NCI-H1105 (cell line): ENCODE measurements at places on chromosomes 4 and X.

- no peak for DNase-seq
These were observed 21.1 kb upstream of the PAPSS1 start for GRCh38 chr4:107740950-107741701.

GRCh38 chr4:288891-289290 is 16.4 kb downstream of the ZNF732 start:
- DNase-seq: no peak

GRCh38 chr4:119795986-119796578 is 167.5 kb upstream of the PDE5A start:
- no peak for DNase-seq

GRCh38 chr4:112381996-112382692 is 85.0 kb downstream of the ALPK1 start:
- no peak for DNase-seq

GRCh38 chrX:147893741-147894140 is 18.0 kb upstream of the FMR1 start:
- no peak for DNase-seq

DNA sequence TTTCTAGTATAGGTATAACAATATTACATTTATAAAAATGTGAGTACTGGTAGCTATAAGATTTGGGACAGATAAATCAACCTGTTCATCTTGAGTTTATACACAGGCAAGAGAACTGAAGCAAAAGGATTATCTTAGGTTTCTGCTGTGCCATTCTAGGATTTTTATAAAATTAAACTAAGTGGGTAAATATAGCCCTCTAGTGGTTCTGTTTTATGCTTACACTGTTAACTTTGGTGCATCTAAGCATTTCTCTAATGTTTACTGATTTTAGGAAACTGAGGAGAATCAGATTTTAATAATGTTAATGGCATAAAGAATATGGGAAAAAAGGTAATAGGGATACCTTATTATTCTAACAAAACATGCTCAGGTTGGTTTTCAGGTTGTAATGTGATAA is 1.1 kb upstream of the RRH start:
- no peak for DNase-seq

GRCh38 chr4:30968926-30969325 is 248.8 kb downstream of the PCDH7 start:
- DNase-seq: no peak

DNA sequence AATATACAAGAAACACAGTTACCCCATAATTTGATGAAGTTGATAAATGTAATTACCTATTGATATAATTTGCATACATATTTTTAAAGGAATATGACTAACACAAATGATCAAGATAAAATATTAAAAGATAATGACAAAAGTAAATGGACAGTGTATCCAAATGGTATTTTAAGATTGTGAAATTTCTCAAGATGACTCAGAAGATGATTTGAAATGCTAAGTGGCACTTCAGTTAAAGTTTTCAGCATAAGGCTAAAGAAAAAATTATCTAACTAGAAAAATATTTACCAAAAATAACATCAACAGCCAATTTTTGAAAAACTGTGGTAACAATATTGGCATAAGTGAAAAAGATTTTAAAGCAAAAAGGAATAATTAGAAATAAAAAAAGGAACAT is 248.4 kb upstream of the NDST4 start:
- no peak for DNase-seq

GRCh38 chrX:17052210-17052609 is 105.8 kb downstream of the REPS2 start:
- DNase-seq: no peak

GRCh38 chr4:40121515-40121914 is 64.9 kb downstream of the N4BP2 start:
- DNase-seq: no peak

GRCh38 chr4:1823545-1823932 is 30.4 kb downstream of the FGFR3 start:
- no peak for DNase-seq

DNA sequence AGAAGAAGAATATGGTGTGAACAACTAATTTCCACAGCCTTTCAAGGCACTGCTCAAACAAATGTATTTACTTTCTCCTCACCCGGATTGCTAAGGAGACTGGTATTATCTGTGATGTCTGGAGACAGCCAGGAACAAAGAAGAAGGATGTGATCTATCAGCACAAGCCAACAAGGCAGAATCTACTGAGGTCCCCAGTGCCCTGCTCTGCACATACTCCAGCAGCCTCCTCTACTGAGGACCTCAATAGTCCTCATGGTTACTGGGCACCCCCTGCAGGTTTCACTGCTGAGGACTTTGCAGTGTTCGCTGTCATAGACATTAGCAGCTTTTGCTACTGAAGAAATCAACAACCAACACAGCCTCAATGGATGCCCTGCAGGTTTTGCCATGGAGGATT is 930.1 kb downstream of the ADGRL3 start:
- DNase-seq: no peak

DNA sequence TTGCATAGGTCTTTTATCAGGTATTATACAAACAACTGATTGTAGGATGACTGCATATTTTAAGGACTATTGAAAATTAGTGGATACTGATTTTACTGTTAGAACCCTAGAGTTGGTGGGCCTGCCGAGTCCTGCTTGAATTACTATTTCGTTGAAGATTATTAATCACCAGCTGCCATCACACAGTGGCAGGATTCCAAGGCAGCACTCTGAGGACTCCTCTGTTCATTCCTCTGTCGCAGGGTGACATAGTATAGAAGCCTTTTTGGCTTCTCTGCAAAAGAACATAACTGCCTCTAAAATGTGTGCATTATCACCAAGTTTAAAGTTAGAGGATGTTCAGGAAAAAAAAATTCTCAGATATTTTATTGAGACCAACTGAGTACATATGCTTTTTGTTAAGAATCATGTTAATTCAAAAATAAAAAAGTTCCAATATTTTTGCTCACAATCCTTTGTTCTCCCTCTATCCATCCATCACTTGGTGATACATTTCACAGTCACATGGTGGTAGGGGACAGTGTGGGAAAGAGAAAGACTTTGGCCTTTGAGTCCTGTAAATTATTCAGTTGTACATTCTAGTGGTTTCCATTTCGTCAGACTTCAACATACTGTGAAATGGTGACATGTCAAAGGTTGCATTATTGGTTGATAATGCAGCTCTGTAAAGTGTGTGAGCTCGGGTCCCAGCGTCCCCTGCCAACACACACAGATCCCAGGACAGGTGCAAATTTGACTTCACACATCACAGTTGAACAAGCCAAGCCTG is 332.5 kb downstream of the GRID2 start:
- DNase-seq: no peak

- DNase-seq: no peak
These were observed 1060.5 kb upstream of the INTU start for GRCh38 chr4:126572264-126572663.

DNA sequence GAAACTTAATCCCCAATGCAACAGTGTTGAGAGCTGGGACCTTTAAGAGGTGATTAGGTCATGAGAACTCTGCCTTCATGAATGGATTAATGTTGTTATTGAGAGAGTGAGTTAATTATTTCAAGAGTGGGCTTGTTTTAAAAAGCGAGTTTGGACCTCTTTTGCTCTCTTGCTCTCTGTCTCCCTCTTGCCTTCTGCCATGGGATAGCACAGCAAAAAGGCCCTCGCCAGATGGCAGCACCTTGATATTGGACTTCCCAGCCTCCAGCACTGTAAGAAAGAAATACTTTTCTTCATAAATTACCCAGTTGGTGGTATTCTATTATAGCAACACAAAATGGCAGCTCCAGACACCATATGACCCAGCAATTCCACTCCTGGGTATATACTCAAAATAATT is 7.0 kb upstream of the ATP6AP2 start:
- DNase-seq: no peak

GRCh38 chr4:139800082-139800481 is 134.5 kb downstream of the MGST2 start:
- DNase-seq: no peak

DNA sequence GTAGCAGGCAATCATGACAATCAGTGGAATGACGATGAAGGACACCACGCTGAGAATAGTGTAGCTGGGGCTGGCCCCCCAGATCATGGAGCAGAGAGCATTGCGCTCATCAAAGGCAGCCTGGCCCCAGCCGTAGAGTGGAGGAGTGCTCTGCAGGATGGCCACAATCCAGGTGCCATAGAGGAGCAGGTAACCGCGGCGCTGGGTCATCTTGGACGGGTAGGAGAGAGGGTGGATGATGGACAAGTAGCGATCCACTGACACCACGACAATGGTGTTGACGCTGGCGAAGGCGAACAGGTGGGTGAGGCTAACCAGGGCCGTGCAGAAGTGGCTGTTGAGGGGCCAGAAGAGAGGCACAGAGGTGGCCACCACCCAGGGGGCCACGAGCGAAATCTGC is 2.8 kb downstream of the GPR101 start:
- DNase-seq: no peak

- no peak for DNase-seq
These were observed 120.3 kb upstream of the KLHL4 start for GRCh38 chrX:87397103-87397886.

DNA sequence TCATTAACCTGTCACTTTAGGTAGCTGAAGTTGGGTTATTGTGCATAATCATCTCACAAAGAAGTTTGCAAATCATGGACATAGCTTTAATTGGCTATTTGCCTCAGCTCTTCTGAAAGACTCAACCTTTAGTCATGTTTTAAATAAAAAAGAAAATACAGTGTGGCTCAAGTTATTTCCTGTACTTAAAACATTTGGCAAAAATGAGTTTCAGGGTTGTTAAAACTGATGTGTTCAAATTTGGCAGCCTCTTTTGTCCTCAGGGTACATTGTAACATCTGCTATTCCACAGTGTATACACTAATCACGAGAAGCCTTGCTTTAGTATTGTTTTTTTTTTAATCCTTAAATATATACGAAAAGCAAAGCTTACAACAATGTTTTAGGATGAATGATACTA is 31.5 kb upstream of the HPGD start:
- DNase-seq: no peak

GRCh38 chrX:131366407-131366806 is 77.3 kb upstream of the IGSF1 start:
- no peak for DNase-seq

GRCh38 chrX:6644411-6644810 is 109.5 kb upstream of the VCX3A start:
- no peak for DNase-seq

DNA sequence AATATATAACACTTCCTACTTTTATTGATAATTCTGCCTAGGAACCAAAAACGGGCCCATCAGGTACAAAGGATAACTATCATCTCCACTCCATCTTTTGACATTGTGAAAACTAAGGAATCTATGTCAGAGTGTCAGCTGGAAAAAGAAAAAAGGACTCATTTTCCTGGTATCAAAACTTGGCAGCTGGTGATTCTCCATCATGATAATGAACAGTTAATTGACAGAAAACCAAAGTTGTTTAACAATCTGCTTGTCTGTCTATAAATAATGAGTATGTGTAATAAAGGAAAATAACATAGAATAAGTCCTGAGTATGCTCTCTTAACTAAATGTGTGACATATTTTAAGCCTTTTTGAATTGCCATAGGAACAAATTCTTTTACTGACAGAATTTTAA is 31.4 kb downstream of the CXorf58 start:
- no peak for DNase-seq
